Urinary bladder (tissue), 4 donors: ENCODE measurements at places on chromosomes 1 and 21.

DNA sequence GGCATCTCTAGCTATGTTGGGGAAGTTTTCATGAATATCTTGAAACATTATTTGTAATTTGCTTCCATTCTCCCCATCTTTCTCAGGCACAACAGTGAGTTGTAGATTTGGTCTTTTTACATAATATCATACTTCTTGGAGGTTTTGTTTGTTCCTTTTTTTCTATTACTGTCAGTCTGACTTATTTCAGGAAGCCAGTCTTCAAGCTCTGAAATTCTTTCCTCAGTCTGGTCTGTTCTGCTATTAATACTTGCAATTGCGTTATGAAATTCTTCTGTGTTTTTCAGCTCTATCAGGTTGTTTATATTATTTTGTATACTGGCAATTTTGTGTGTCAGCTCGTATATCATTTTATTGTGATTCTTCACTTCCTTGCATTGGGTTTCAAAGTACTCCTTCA is 424.6 kb upstream of the PTBP2 start:
- DNase-seq, result no peak

DNA sequence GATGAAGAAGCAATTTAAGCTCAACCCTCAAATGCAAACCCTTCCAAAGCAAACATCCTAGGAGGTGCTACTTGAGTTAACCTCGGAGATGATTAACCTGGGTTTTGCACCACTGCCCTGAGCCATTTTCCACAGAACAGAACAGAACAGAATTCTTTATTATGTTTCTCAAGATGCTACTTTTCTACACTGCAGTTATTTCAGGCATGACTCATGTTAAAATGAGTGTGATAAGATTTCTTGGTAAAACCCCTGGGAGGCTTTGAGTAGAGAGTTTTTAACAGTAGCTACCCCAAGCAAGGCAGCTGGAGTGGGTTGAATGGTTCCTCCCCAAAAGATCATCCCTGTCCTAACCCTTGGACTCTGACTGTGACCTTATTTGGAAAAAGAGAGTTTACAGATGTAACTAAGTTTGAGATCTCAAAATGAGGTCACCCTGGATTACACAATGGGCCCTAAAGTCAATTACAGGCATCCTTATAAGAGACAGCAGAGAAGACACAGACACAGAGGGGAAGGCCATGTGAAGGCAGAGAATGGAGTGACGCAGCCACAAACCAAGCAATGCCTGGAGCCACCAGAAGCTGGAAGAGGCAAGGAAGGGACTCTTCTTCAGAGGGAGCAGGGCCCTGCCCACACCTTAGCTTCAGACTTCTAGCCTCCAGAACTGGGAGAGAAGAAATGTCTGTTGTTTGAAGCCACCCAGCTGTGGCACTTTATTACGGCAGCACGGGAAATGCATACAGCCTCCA is 153.4 kb downstream of the ETS2 start:
- DNase-seq, result no peak

GRCh38 chr1:113178522-113178921 is 105.5 kb downstream of the LRIG2 start:
- DNase-seq, result no peak

GRCh38 chr21:24729568-24729967 is 877.7 kb downstream of the MRPL39 start:
- DNase-seq, result no peak

GRCh38 chr1:202073206-202073605 is 49.5 kb upstream of the GPR37L1 start:
- no peak for DNase-seq

- no peak for DNase-seq
These were observed 923.4 kb downstream of the NCAM2 start for GRCh38 chr21:21921410-21922232.

- no peak for DNase-seq
These were observed 84.9 kb upstream of the RAB4A start for GRCh38 chr1:229185963-229186362.
